ENCODE measurements at places on chromosomes 16 and 17. TPM values are rescaled to one million over a fixed set of nuclear protein-coding genes. Genes with fewer than 3 reads are reported as not detected.

CARD14 gene
- not detected for polyA plus RNA-seq

MPP3 gene
- polyA plus RNA-seq, result 0.30 TPM

KCNG4 gene
- polyA plus RNA-seq, result not detected

KRTAP2-1 gene
- not detected for polyA plus RNA-seq

TVP23B gene
- 53.0 TPM for polyA plus RNA-seq

FBXL19 gene
- polyA plus RNA-seq, result 0.16 TPM

SRP68 gene
- polyA plus RNA-seq, result 59.1 TPM

RAI1 gene
- 0.35 TPM for polyA plus RNA-seq

NHERF2 gene
- polyA plus RNA-seq, result 0.16 TPM

DNA sequence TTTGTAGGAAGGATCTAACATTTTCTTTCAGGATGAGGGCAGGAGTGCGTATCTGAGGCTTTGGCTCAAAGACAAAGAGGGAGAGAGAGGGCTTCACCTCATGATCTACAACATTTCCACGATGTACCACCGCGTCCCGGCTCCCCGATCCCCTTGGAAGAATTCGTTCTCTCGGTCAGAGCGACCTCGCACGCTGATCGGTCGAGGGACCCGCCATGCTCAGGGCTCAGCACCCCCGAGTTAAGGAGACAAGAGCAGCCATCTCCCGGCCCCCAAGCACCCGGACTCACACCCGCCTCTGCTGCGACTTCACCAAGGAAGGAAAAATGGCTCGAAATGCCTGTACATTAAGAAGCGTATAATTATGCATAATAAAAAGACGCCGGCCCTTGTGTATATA is 89.5 kb upstream of the RPL38 start:
- H3K27me3 ChIP-seq, result no peaks in the 10 kb centered on the region
- H3K27ac ChIP-seq, result no peak overlapping the region
- H3K4me3 ChIP-seq, result no peak overlapping the region
- H3K4me1 ChIP-seq, result no peaks in the 10 kb centered on the region

DNA sequence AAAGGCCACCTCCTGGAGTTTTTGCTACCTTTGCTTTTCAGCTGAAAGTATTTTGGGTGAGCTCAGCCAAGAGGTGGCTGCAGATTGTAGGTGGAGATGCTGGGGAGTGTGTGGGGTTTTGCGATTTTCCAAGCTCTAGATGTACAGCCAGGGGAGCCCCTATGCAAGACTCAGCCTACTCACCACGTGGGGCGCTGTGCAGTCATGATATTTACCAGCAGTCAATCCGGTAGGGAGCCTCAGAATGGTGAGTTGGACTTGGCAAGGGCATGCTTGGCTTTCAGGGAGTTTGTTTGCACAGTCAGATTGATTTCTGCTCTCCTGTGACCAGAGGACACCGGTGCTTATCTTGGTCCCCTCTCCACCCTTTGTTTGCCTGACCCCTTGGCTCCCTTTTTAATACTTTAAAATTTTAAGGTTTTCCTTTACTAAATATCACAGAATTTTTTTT is 175.3 kb downstream of the UTP18 start:
- peak overlapping the region; percentile 20 for H3K4me3 ChIP-seq
- no peaks in the 10 kb centered on the region for H3K36me3 ChIP-seq
- peak; percentile 51 for DNase-seq
- H3K27ac ChIP-seq, result peak overlapping the region; percentile 15
- peaks cover 60% of the 10 kb centered on the region for H3K4me1 ChIP-seq
- no peaks in the 10 kb centered on the region for H3K27me3 ChIP-seq

- no peak overlapping the region for H3K4me3 ChIP-seq
- H3K27me3 ChIP-seq, result peaks cover 14% of the 10 kb centered on the region
- DNase-seq, result no peak
- H3K27ac ChIP-seq, result no peak overlapping the region
These were observed 1.8 kb upstream of the HOXB4 start for GRCh38 chr17:48579760-48580554.

- no peak for DNase-seq
- no peak overlapping the region for H3K27ac ChIP-seq
- H3K4me1 ChIP-seq, result peaks cover 48% of the 10 kb centered on the region
- H3K4me3 ChIP-seq, result peak overlapping the region; percentile 54
These were observed 1.7 kb downstream of the CRAMP1 start for GRCh38 chr16:1613728-1614455.

- no peaks in the 10 kb centered on the region for H3K4me1 ChIP-seq
- H3K4me3 ChIP-seq, result no peak overlapping the region
- DNase-seq, result no peak
- H3K36me3 ChIP-seq, result no peaks in the 10 kb centered on the region
- no peak overlapping the region for H3K27ac ChIP-seq
These were observed 143.9 kb downstream of the SNX29 start for GRCh38 chr16:12120217-12120981.

GRCh38 chr17:34637548-34638525 is 58.5 kb downstream of the TMEM132E start:
- peaks cover 14% of the 10 kb centered on the region for H3K4me1 ChIP-seq
- H3K4me3 ChIP-seq, result peak overlapping the region; percentile 59
- H3K27me3 ChIP-seq, result peaks cover 5% of the 10 kb centered on the region
- no peak overlapping the region for H3K27ac ChIP-seq
- DNase-seq, result peak; percentile 74

GRCh38 chr17:77453613-77454241 is 313.0 kb downstream of the SEC14L1 start:
- peaks cover 6% of the 10 kb centered on the region for H3K36me3 ChIP-seq
- H3K4me1 ChIP-seq, result peaks cover 61% of the 10 kb centered on the region
- H3K27me3 ChIP-seq, result no peaks in the 10 kb centered on the region
- DNase-seq, result no peak

DNA sequence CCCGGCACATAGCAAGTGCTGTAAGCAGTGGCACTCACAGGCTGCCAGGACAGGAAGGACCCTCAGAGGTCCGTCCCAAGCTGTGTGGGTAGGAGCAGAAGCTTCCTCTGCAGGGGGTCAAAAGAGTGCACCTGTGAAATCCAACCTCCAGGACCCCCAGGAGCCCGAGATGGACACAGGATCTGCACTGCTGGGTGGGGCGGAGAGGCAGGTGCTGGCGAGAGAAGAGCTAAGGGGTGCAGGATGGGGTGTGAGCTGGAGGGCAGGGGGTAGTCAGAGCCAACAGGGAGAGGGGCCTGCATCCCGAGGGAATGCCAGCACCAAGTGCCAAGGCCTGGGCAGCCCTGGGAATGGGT is 650 bp upstream of the AANAT start:
- H3K27me3 ChIP-seq, result no peaks in the 10 kb centered on the region
- H3K4me3 ChIP-seq, result no peak overlapping the region
- H3K4me1 ChIP-seq, result peaks cover 4% of the 10 kb centered on the region
- no peak for DNase-seq
- peaks cover 6% of the 10 kb centered on the region for H3K36me3 ChIP-seq
- H3K27ac ChIP-seq, result no peak overlapping the region

DNA sequence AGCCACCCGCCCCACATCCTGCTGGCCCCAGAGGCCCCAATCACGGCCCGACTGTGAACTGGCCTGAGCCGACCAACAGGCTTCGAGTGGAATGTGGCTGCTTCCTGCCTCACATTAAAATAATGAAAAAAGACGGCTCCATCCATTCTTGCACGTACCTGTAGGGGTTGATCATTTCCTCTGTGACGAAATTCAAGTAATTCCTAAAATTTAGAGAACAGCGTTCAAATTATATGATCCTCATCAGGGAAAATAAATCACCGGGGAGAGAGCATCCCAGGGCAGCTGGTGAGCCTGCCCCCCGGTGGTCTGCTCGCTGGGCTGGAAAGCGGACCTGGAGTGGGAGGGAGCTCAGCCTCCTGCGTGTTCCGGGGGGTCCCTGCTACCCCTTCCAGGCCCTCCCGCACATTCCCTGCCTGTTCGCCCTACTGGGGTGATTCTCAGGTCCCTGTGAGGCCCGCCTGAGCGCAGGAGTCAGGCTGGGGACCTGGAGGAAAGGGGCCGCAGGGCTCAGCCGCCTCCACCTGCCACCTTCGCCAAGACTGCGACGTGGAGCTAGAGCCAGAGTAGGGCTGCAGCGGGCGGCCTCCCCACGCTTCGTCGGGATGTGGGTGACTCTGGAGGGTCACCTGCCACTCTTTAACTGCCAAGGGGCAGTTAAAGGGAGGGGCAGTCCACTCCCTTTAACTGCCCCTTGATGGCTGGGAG is 28.9 kb downstream of the SLC7A5 start:
- no peak overlapping the region for H3K4me3 ChIP-seq
- H3K36me3 ChIP-seq, result peaks cover 34% of the 10 kb centered on the region
- peaks cover 10% of the 10 kb centered on the region for H3K4me1 ChIP-seq
- no peak overlapping the region for H3K27ac ChIP-seq

GRCh38 chr17:48236681-48237134 is 129.1 kb downstream of the SNX11 start:
- peaks cover 30% of the 10 kb centered on the region for H3K4me1 ChIP-seq
- no peaks in the 10 kb centered on the region for H3K36me3 ChIP-seq
- H3K27ac ChIP-seq, result no peak overlapping the region
- DNase-seq, result no peak
- no peaks in the 10 kb centered on the region for H3K27me3 ChIP-seq

- H3K36me3 ChIP-seq, result no peaks in the 10 kb centered on the region
- H3K4me1 ChIP-seq, result no peaks in the 10 kb centered on the region
- H3K4me3 ChIP-seq, result no peak overlapping the region
- H3K27ac ChIP-seq, result no peak overlapping the region
- no peaks in the 10 kb centered on the region for H3K27me3 ChIP-seq
These were observed 3.7 kb upstream of the C16orf78 start for GRCh38 chr16:49369651-49370611.

DNA sequence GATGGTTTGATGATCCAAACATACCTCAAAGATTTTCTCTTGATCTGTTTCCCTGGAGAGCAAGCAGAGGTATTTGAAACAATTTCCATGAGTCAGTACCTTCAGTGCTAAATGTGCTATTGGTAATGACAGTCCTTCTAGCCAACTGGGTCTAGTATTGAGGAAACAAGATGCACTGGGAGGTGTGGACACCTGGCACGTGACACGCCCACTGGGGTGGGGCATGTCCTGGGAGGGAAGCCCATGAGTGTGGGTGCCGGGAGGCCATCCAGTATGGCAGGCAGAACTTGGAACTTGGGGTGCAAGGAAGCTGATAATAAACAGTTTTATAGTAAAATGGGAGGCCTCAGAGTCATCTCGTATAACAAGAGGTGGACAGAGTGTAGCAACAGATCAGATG is 17.9 kb upstream of the AKAP1 start:
- H3K27me3 ChIP-seq, result no peaks in the 10 kb centered on the region
- H3K4me3 ChIP-seq, result no peak overlapping the region
- no peaks in the 10 kb centered on the region for H3K36me3 ChIP-seq
- H3K27ac ChIP-seq, result no peak overlapping the region
- DNase-seq, result no peak
- H3K4me1 ChIP-seq, result no peaks in the 10 kb centered on the region

DNA sequence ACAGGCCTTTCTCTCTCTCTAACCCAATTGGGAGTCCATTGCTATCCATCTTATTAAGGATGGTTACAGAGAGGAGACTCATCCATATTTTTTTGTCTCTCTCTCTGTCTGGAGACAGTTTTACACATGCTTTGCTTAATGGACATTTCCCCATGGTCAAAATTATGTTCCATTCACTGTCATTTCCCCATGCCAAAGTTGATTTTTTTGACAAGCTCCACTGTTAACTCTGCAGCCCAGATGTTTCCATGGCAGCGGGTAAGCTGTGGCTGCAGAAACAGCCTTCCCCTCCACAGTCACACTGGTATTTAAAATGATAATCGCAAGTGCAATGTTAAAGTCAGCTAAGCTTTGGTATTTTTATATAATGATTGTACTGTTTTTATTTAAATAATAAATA is 63.9 kb upstream of the HLF start:
- H3K36me3 ChIP-seq, result no peaks in the 10 kb centered on the region
- H3K4me3 ChIP-seq, result no peak overlapping the region
- no peaks in the 10 kb centered on the region for H3K4me1 ChIP-seq
- no peak for DNase-seq
- H3K27ac ChIP-seq, result no peak overlapping the region
- no peaks in the 10 kb centered on the region for H3K27me3 ChIP-seq

DNA sequence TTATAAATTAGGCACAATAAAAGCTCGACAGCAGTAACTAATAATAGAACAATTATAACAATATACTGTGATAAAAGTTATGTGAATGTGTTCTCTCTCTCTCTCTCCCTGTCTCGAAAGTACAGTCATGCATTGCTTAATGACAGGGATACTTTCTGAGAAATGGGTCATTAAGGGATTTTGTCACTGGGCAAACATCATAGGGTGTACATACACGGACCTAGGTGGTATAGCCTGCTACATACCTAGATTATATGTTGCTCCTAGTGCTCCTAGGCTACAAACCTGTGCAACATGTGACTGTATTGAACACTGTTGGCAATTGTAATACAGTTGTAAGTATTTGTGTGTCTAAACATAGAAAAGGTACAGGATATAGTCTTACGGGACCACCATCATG is 6.9 kb downstream of the ZNRF1 start:
- H3K27me3 ChIP-seq, result no peaks in the 10 kb centered on the region
- no peak overlapping the region for H3K27ac ChIP-seq
- H3K4me3 ChIP-seq, result no peak overlapping the region
- peaks cover 5% of the 10 kb centered on the region for H3K4me1 ChIP-seq
- H3K36me3 ChIP-seq, result no peaks in the 10 kb centered on the region

- peak; percentile 52 for DNase-seq
- no peaks in the 10 kb centered on the region for H3K36me3 ChIP-seq
- no peak overlapping the region for H3K4me3 ChIP-seq
- no peak overlapping the region for H3K27ac ChIP-seq
These were observed 621 bp upstream of the CSHL1 start for GRCh38 chr17:63911657-63912100.

GRCh38 chr17:81294512-81295030 is 536 bp downstream of the SLC38A10 start:
- H3K27ac ChIP-seq, result peak overlapping the region; percentile 97
- H3K4me3 ChIP-seq, result peak overlapping the region; percentile 75
- no peaks in the 10 kb centered on the region for H3K27me3 ChIP-seq
- peaks cover 45% of the 10 kb centered on the region for H3K4me1 ChIP-seq
- DNase-seq, result no peak

- H3K4me3 ChIP-seq, result no peak overlapping the region
- DNase-seq, result no peak
- H3K36me3 ChIP-seq, result peaks cover 80% of the 10 kb centered on the region
- H3K27ac ChIP-seq, result no peak overlapping the region
These were observed 4.2 kb downstream of the RNF40 start for GRCh38 chr16:30766206-30766932.
